Central memory CD8-positive, alpha-beta T cell (primary cell): ENCODE measurements at places on chromosomes 3 and 15.

DNA sequence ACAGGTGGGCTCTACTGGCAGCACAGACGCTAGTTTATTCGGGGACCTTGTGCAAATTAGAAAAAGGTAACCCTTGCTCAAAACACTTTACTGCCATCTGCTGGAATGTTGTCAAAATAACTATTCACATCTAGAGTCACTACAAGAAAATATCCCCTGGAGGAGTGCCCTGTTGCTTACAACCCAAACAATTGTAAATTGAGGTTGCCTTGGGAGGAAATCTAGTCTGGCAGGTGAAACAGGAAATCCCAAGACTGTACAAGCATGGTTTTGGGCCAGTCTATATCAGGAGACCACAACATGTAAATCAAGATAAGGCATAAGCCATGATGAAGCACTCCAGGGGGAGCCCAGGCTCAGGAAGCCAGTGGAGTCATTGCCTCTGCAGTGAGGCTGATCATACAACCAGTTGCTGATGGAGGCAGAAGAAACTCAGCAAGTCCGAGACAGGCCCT lies 136.8 kb upstream of the ACP3 start:
- H3K27ac ChIP-seq = peak overlapping the region; percentile 30
- H3K36me3 ChIP-seq = no peaks in the 10 kb centered on the region
- H3K4me1 ChIP-seq = peaks cover 6% of the 10 kb centered on the region
- H3K27me3 ChIP-seq = peaks cover 17% of the 10 kb centered on the region
- DNase-seq = no peak
- H3K4me3 ChIP-seq = no peak overlapping the region

- H3K36me3 ChIP-seq = peaks cover 5% of the 10 kb centered on the region
- H3K27me3 ChIP-seq = no peaks in the 10 kb centered on the region
- no peak overlapping the region for H3K4me3 ChIP-seq
- no peaks in the 10 kb centered on the region for H3K4me1 ChIP-seq
These were observed 37.2 kb downstream of the ABHD5 start for GRCh38 chr3:43727930-43728329.

GRCh38 chr3:38960953-38961622 lies 90.7 kb downstream of the SCN11A start:
- H3K4me3 ChIP-seq = no peak overlapping the region
- no peak overlapping the region for H3K27ac ChIP-seq
- no peaks in the 10 kb centered on the region for H3K27me3 ChIP-seq
- no peaks in the 10 kb centered on the region for H3K36me3 ChIP-seq
- no peak for DNase-seq

DNA sequence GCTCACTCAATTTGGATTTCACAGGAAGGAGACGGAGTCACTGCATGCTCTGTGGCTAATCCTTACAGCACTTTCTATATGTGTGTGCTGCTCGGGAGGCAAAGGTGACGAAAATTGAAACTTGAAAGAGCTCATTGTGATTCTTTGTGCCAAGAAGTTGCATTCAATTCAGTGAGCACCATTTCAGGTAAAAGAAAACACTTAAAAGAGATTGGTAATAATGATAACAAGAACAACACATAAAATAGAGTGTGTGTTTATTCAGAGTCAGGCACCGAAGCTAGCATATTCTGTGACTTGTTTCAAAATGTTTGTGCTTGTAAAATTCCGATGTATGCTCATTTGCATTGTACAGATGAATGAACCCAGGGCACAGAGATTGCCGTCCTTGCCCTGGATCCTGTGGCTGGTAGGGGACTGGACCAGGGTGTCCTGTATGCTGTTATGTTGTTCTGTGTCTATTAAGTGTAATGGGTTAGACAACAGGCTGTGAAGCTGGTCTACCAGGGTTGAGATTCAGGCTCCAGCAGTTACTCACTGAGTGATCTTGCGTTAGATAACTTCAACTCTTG lies 193.3 kb upstream of the PROK2 start:
- no peak for DNase-seq
- H3K4me1 ChIP-seq = peaks cover 9% of the 10 kb centered on the region
- H3K27me3 ChIP-seq = peaks cover 55% of the 10 kb centered on the region
- H3K4me3 ChIP-seq = no peak overlapping the region

GRCh38 chr15:70291305-70292075 lies 193.8 kb upstream of the TLE3 start:
- no peak for DNase-seq
- peaks cover 7% of the 10 kb centered on the region for H3K4me1 ChIP-seq
- H3K36me3 ChIP-seq = peaks cover 3% of the 10 kb centered on the region
- H3K27me3 ChIP-seq = no peaks in the 10 kb centered on the region

GRCh38 chr3:10242182-10243065 lies 5.8 kb upstream of the TATDN2 start:
- peak overlapping the region; percentile 69 for H3K4me3 ChIP-seq
- no peaks in the 10 kb centered on the region for H3K27me3 ChIP-seq
- peaks cover 16% of the 10 kb centered on the region for H3K36me3 ChIP-seq
- peak overlapping the region; percentile 67 for H3K27ac ChIP-seq
- H3K4me1 ChIP-seq = peaks cover 42% of the 10 kb centered on the region

DNA sequence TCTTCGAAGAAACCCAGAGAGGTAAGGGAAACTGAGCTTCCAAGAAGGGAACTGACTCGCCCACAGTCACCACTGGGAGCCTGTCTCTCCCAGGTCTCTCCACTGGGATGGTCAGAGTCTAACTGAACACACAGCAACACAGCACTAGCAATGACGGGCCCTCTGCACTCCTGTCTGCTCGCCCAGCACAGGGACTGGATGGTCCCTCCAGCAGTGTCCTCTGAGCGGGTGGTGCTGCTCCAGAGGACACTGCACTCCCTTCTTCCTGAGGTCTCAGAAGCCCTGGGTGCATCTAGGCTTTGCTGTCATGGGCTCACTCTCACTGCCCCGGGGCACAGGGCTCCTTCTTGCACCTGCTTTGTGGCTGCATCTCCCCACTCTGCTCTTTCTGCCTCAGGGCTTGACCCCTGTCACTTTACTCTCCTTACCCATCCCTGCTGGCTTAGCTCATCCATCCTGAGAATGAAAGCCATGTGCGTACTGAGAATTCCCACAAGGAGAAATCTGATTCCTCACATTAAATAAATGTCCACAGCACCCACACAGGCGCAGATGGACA lies 356.6 kb downstream of the GABRG3 start:
- no peaks in the 10 kb centered on the region for H3K4me1 ChIP-seq
- no peaks in the 10 kb centered on the region for H3K27me3 ChIP-seq
- DNase-seq = no peak
- H3K4me3 ChIP-seq = no peak overlapping the region
- no peak overlapping the region for H3K27ac ChIP-seq
- peaks cover 2% of the 10 kb centered on the region for H3K36me3 ChIP-seq

DNA sequence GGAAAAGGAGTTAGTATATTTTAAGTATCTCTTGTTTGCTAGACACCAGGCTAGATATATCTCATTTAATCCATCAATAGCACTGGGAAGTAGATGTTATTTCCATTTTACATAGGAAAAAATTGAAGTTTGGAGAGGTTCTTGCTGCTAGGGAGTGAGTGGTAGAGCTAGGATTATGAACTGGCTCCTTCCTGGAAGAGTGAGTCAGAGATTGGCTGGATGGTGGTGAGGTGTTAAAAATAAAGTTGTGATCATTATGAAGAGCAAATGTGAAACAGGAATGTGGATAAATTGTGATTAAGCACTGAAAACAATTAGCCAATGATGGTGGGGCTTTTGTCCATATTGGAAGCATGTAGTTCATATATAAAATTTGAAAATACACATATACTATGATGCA lies 234.2 kb downstream of the WNT5A start:
- H3K27ac ChIP-seq = no peak overlapping the region
- H3K27me3 ChIP-seq = no peaks in the 10 kb centered on the region
- H3K36me3 ChIP-seq = no peaks in the 10 kb centered on the region

DNA sequence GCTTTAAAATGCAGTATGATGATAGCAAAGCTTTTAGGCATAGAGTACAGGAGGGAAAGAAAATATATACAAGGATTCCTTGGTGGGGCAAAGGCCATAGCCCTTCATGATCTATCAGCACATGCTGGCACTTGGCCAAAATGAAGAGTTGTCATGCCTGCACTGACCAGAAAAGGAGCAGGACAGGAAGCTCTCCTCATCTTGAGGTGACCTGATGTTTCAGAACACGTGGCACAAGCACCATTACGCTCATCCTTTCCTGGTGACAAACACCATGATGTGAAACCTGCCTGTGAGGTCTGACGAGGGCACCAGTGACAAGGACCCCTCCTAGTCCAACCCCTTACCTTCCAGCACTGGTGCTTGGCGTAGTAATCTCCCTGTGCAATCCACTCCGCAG lies 77.9 kb upstream of the DCLK3 start:
- DNase-seq = no peak
- H3K27me3 ChIP-seq = no peaks in the 10 kb centered on the region
- peaks cover 64% of the 10 kb centered on the region for H3K36me3 ChIP-seq
- peak overlapping the region; percentile 46 for H3K4me3 ChIP-seq
- H3K4me1 ChIP-seq = peaks cover 31% of the 10 kb centered on the region

GRCh38 chr3:150367757-150368156 lies 40.3 kb upstream of the TSC22D2 start:
- H3K4me1 ChIP-seq = no peaks in the 10 kb centered on the region
- no peak overlapping the region for H3K27ac ChIP-seq
- no peak overlapping the region for H3K4me3 ChIP-seq
- no peak for DNase-seq
- H3K27me3 ChIP-seq = no peaks in the 10 kb centered on the region

DNA sequence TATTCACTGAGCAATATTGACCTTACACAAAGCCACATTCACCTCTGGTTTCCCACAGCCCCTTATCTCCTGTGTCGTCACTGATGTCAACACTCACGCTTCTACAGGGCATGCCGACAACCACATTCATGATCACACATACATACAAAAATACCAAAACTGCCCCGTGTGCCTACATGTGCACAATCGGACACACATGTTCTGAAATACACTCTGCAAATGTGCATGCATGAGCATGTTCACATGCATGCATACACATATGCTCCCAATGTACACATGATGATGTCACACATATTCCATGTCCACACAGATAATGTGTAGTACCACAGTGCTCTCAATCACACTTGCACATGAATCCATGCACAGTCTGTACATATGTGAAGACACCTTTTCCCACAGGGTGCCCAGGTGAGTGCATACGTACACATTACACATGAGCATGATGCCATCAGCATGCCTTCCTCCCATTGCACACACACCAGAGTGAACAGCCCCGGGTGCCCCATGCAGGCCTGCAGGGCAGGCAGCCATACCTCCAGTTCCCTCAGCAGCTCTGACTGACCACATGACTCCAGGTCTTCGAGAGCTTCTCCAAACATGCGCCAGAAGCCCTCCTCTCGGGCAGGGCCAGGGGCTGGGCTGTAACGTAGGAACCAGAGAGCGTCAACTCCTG lies 37.0 kb downstream of the GRIP2 start:
- no peak overlapping the region for H3K4me3 ChIP-seq
- no peak overlapping the region for H3K27ac ChIP-seq
- peaks cover under 1% of the 10 kb centered on the region for H3K36me3 ChIP-seq
- peaks cover 18% of the 10 kb centered on the region for H3K27me3 ChIP-seq

GRCh38 chr15:41438206-41438605 lies 21.3 kb downstream of the RTF1 start:
- no peak overlapping the region for H3K27ac ChIP-seq
- peaks cover 11% of the 10 kb centered on the region for H3K4me1 ChIP-seq
- DNase-seq = no peak
- peaks cover 37% of the 10 kb centered on the region for H3K36me3 ChIP-seq
- no peak overlapping the region for H3K4me3 ChIP-seq

GRCh38 chr3:113421082-113421481 lies 20.2 kb downstream of the CFAP44 start:
- no peak overlapping the region for H3K4me3 ChIP-seq
- peaks cover 2% of the 10 kb centered on the region for H3K36me3 ChIP-seq
- H3K27ac ChIP-seq = no peak overlapping the region
- no peaks in the 10 kb centered on the region for H3K27me3 ChIP-seq

DNA sequence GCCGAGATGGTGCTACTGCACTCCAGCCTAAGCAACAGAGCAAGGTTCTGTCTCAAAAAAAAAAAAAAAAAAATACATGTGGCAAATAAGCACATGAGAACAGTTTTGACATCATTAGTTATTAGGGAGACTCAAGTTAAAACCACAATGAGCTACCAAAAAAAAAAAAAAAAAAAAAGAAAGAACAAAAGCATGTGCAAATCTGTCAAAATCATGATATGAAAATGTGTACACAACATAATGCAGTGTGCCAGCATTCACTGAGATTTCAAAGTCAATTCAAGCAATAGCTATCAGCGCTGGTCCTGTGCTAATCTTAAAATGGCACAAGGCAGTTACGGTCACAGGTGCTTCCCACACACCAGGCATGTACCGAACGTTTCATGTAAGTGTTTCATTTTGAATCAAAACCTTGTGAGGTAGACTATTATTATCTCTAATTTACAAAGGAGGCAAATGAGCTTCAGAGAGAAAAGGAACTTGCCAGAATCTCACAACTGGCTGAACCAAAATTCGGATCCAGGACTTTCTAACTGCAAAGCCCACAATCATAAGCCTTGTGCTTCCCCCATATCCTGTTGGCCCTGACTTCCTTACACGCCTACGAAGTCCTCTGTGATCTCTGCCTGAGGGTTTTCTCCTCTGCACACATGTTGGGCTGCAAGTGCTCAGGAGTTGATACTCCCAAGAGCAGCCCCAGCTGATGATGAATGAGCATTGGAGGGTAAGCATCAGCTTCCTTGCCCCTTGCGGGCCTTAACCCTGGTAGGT lies 200.1 kb upstream of the PROK2 start:
- H3K4me1 ChIP-seq = peaks cover 8% of the 10 kb centered on the region
- no peaks in the 10 kb centered on the region for H3K36me3 ChIP-seq
- DNase-seq = no peak
- peaks cover 21% of the 10 kb centered on the region for H3K27me3 ChIP-seq
- no peak overlapping the region for H3K27ac ChIP-seq
- H3K4me3 ChIP-seq = peak overlapping the region; percentile 27

- DNase-seq = no peak
- no peak overlapping the region for H3K27ac ChIP-seq
- H3K4me1 ChIP-seq = no peaks in the 10 kb centered on the region
- H3K27me3 ChIP-seq = peaks cover 29% of the 10 kb centered on the region
These were observed 17.6 kb upstream of the PAQR9 start for GRCh38 chr3:142981108-142981507.

DNA sequence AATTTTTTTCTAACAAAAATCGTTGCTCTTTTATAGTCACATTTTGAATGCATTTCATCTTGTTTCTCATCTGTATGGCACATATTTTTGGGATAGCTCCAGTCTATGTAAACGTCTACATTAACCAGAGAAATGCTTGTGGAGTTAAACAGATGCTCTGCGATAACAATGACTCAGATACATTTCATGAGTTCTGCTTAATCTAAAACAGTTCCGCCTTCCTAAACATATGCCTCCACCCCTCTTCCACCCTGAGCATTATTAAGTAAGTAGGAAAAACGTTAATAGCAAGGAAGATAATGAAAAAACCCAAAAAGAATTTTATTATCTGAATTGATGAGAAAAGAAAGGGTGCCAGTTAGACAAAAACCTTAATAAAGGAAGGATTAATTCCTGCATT lies 396.1 kb downstream of the TUSC7 start:
- no peak overlapping the region for H3K27ac ChIP-seq
- H3K4me3 ChIP-seq = no peak overlapping the region
- H3K4me1 ChIP-seq = no peaks in the 10 kb centered on the region
- no peak for DNase-seq
- H3K27me3 ChIP-seq = no peaks in the 10 kb centered on the region
- H3K36me3 ChIP-seq = no peaks in the 10 kb centered on the region
